ENCODE measurements at places on chromosomes 7 and 10.
A peak's percentile ranks its signal among the peaks of the same experiment; 100 is the strongest.

- no peak for DNase-seq
These were observed 118.0 kb upstream of the PDSS1 start for GRCh38 chr10:26579256-26580063.

GRCh38 chr7:71424166-71425035 is 292.5 kb downstream of the GALNT17 start:
- DNase-seq = no peak

- DNase-seq = no peak
These were observed 423.9 kb downstream of the NEBL start for GRCh38 chr10:20473023-20473760.

DNA sequence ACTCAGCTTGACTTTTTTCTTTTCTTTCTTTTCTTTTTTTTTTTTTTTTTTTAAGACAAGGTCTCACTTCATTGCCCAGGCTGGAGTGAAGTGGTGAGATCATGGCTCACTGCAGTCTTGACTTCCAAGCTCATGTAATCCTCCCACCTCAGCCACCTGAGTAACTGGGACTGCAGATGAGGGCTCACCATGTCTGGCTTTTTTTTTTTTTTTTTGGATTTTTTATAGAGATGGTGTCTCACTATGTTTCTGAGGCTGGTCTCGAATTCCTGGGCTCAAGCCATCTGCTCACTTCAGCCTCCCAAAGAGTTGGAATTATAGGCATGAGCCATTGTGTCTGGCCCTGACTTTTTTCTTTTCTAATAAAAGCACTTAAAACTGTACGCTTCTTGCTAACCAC is 358.2 kb upstream of the IGFBP3 start:
- no peak for DNase-seq

DNA sequence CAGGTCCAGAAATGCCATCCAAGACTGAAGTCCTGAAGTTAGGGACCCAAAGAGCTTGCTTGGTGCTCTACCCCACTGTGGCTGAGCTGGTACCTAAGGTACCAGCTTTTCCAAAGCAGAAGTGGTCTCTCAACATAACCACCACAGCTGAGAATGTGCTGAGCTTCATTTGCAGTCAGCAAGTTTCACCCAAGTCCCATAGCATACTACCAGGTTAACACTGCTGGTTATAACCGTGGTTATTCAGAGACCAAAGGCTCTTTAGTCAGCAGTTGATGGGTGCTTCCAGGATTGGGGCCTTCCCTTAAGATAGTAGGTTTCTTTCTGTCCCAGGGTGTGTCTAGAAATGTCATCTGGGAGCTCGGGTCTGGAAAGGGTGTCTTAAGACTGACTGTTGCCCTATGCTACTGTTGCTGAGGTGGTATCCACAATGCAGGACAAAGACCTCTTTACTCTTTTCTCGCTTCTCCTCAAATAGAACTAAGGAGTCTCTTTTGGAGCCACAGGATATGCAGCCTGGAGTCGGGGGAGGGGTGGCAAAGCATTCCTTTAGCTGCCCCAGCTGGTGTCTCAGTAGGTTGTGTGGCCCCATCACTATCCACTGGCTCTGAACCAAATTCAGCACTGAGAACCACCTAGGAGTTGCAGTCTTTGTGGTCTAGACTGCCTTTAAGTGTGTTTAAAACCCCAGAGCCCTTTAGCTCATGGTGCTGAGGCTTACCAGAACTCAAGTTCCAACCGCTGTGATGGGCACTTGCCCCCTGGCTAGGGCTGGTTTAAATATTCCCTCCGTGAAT is 354.9 kb upstream of the SEMA3C start:
- DNase-seq = no peak

DNA sequence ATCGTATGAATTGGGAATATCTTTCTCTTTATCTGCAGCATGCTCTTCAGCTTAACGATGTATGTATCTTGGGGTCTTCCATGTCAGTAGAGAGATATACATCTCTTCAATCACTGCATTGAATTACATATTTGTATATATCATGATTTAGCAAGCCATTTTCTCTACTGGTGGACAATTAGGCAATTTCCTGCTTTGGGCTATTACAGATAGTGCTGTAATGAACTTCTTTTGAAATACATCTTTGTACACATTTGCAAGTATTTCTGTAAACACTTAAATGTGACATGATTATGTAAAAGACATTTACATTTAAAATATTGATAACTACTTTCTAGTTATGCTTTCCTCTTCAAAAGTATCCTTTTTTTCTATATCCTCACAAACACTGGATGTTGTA is 199.0 kb downstream of the PPP1R9A start:
- DNase-seq = no peak

DNA sequence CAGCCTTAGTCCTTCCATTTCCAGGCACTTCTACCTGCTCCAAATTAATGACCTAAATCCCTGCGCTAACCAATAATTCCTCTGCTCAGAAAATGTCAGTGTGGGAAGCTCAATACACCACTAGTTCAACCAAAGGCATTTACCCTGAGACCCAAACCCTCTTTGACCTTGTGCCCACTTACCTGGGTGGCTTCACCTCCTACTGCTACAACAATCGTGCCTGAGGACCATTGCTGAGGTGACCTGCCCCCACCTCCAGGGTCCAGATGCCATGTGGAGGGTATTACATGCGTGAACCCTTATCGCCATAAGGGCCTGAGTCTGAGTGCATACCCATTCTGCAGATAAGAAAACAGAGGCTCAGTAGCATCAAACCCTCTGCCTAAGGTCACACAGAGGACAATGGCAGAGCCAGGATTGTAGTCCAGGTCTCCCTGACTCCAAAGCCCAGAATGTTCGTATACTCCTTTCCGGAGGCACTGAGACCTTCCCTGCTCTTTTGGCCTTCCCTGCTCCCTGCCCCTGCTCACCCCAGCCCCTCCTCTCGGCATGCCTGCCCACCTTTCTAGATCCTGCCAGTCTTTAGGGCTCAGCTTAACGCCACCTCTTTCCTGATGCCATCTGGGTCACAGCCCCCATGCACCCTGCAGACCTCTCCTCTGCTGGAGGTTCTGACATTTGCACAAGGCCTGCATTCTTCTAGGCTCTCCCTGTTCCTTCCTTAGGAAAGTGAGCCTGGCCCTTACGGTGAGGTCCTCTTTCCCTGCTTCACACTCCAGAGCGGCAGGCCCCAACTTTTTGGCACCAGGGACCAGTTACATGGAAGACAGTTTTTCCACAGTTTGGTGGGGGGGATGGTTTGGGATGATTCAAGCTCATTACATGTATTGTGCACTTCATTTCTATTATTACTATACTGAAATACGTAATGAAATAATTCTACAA is 94.9 kb downstream of the CHST15 start:
- DNase-seq = no peak

DNA sequence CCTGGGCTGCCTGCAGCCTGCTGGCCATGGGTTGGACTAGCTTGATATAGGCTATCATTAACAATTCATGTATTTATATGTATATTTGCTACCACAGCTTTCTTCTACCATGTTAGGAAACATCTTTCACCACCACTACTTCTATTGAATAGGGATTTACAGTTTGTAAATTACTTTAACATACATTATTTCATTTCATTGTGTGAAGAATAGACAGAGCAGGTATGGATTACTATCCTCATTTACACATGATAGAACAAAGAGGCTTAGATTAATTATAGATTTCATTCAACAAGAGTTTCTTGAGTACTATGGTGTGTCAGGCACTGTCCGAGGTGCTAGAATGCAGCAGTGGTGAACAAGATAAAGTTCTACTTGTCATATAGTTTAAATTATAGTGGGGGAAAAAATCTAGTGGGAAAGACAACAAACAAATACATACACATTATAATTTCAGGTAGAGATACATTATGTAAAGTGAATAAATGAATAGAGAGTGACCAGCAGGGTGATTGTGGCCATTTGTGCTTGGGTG is 20.6 kb downstream of the VTI1A start:
- no peak for DNase-seq

DNA sequence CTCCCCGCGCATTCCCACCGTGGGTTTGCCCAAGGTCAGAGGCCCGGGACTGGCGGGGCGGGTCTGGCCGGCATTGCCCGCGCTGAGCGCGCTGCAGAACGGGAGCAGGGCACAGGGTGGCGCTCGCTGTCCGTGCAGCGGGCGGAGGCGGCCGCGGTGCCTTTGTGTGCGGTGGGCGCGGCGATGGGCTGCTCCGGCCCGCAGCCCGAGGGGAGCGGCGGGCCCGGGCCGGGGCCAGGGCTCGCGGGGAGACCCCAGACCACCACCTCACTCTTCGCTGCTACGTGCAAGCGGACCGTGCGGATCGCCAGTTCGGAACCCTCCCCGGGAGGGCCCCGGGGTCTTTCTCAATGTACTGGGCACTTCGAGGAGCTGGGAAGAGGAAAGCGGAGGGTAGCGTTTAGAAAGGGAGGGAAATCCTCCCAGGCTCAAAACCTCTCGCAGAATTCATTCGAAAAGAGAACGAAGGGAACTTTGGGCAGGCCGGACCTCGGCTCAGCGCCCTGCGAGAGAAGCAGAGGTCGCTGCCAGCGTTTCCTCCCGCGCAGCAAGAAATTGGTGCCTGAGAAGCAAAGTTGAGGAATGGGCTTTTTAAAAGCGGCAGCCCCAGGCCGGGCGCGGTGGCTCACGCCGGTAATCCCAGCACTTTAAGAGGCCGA is 8.5 kb downstream of the SP8 start:
- no peak for DNase-seq

DNA sequence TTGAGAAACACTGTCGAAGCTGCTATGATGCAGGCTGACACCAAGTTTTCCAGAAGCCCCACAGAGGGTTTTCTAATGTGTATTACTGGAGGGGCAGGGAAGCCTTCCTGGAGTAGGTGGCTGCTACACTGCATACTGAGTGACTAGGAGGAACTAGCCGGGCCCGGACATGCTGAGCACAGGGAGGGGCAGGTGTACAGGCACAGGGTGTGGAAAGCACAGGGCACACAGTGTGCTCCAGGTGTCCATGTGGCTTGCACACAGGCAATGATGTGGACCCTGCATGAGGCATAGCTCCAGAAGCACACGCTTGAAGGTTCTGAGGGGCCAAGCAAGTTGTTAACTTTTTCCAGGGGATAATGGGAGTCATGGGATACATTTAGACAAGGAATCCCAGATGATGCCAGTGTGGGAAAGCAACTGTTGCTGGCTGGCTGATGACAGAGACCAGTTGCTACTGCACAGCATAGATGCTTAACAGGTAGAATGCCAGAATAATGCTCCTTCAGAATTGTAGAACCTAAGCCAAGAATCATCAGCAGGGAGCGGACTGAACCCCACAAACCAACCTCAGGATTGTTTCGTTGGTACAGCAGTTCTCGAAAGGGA is 14.6 kb downstream of the DHX32 start:
- DNase-seq = no peak

GRCh38 chr7:51161937-51162336 is 154.7 kb downstream of the COBL start:
- no peak for DNase-seq

DNA sequence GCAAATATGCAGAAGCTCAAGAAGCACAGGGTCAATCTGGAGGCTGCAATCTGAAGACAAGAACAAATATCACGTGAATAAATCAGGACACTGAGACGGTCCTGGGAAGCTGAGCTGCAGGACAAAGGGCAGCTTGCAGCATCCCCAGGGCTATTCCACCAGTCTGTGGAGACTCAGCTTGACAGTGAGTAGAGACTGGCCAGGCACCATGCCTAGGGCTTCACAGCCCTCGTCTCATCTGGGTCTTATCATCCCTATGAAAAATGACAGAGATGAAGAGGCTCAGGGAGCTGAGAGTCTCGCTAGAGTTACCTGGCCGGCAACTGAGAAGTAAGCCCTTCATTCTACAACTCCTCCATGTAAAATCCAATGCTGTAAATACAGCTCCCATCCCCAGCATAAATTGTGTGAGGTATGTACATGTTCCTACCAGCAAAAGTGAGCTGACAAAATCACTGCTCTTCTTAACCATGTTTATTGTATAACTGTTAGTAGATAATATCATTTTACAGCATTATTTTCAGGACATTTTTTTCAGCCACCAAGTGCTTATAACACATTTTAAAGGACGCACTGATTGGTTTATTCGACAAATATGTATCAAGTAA is 186.6 kb upstream of the IGFBP3 start:
- no peak for DNase-seq

DNA sequence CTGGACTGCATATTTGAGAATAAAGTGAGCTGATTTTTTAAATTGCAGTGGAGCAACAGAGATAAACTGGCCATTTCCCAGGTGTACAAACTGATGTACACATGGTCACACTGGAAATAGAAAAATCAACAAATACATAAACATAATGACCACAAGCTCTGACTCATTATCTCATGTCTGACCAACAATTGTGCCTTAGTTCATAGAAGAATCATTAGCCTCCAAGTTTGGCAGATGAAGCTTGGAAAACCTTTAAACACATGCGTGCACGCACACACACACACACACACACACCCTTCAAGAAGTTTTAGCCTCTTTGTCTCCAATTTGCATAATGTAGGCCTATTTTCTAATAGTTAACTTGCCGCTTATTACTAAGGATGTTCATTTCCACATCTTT is 308.9 kb upstream of the POM121L12 start:
- DNase-seq = no peak

DNA sequence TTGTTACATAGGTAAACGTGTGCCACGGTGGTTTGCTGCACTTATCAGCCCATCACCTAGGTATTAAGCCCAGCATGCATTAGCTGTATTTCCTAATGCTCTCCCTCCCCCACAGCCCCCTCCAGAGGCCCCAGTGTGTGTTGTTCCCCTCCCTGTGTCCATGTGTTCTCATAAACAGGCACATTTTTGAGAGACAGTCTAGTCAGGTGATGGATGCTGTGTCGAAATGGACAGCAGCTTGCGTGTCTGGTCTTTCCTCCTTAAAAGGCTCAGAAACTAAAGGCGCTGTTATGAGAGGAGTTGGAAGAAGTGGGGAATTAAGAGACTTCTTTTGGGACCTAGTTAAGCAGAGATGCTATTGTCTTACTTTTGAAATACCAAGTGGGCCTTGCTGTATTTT is 296.0 kb downstream of the BBS9 start:
- DNase-seq = no peak

DNA sequence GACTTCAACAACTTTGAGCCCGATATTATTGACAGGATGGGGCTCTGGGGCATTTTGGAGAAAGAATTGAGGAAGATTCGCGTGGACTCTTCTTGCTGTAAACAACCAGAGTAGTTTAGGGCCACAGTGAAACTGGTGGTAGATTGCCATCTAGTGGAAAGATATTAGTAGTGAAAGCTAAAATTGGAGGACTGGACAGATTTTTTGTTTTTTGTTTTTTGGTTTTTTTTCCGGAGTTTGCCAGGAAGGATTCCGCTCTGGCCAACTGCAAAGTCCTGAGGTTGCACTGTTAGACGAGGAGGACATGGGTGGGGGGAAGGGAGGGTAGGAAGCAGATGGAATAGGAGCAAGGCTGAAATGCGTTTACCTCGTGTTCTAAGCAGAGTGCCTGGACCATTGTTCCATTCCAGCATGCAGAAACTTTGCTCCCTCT is 11.7 kb downstream of the NOBOX start:
- peak; percentile 67 for DNase-seq

- no peak for DNase-seq
These were observed 41.5 kb downstream of the PITRM1 start for GRCh38 chr10:3131098-3131497.
